Right renal pelvis (tissue), 4 donors: ENCODE measurements at places on chromosomes 12 and 14. TPM values are rescaled to one million over a fixed set of nuclear protein-coding genes. Genes with fewer than 3 reads are reported as not detected.

The BICDL1 gene
- 31.3 TPM for polyA plus RNA-seq

The TAS2R14 gene
- 3.3 TPM for polyA plus RNA-seq

The SPIC gene
- polyA plus RNA-seq = not detected

The CLEC12A gene
- 0.77 TPM for polyA plus RNA-seq

The C12orf54 gene
- 0.50 TPM for polyA plus RNA-seq
